ENCODE measurements at places on chromosomes 2 and 18.

GRCh38 chr18:37913051-37913450, 347.5 kb upstream of the CELF4 start:
- DNase-seq, result no peak

DNA sequence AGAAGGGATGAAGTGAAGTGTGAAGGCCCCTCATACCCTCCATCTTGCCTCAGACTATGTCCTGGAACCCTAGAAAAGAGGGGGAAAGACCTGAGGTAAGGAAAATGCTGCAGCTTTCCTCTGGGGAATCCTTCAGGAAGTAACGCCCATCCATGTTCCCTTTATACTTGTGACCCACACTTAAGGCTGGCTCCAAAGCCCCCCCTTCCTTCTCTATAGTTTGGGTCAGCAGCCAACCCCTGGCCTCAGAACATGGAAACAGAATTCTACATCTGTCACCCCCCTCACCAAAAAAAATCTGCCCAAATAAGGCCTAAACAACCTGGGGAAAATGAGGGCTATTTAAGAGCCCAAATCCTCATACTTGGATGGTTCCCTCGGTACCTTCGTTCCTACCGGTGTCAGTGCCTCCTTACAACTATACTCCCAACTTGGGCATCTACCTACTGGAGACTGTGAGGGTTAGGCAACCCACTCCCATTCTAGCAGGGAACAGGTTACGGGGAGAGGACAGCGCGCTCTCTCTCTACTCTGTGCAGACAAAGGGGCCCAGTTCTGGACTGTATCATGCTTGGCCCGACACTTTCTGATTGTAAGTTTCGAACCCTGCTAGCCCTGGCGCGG, 689 bp downstream of the OST4 start:
- no peak for DNase-seq

DNA sequence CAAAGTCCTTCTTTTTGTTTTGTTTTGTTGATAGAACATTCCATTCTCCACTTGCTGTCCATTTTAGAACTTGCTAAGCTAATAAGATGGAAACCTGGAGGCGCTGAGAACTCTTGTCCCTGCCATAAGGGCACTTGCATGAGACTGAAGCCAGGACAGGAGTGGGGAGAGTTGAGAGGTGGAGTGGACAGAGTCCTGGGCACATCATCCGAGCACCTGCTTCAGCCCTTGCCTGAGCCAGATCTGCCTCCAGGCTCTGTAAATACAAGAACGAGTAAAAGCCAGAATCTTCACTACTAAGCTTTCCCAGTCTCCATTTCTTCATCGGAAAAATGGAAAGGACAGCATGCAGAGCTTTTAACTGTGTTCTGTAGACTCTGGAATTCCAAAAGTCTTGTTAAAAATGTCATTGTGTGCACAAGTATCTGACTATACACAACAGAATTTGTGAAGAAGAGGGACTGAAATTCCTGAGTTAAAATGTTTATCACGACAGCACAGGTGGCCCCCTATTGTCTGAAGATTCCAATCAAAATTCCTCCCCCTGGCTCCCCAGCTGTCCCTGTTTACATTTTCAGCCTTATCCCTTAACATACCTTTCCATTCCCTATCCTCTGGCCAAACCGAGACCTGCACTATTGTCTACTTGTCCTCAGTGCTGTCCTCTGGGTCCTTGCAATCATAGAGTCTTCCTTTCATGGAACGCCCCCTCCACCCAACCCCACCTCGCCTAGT, 498.2 kb upstream of the TNP1 start:
- no peak for DNase-seq

DNA sequence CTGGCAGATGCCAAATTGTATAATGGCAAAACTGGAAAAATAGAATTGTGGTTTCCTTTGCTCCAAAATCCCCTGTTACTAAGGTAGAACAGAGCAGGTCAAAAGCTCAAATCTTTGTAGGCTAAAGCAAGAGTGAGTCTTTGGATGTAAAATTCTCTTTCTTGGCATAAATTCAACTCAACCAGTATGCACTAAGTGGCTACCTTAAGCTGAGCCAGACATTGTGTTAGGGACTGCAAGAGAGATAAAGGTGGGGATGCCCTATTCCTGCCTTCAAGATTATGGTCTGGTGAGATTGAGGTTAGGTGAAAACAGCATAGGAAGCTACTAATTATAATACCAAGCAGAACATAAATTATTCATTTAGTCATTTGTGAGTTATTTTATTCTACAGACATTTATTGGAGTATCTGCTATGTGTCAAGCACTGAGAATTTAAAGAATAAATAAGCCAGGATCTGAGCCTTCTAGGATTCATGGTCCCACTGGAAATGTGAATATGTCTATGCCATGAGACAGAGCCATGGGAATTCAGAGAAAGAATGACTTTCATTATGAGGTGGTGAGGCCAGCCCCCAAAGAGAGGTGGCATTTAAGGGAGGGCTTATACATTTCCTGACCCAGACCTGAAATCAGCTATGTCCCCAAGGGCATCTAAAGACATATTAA, 198.0 kb upstream of the NCKAP5 start:
- no peak for DNase-seq

- DNase-seq, result no peak
Measured at GRCh38 chr2:72117718-72118117, 29.9 kb downstream of the CYP26B1 start.

DNA sequence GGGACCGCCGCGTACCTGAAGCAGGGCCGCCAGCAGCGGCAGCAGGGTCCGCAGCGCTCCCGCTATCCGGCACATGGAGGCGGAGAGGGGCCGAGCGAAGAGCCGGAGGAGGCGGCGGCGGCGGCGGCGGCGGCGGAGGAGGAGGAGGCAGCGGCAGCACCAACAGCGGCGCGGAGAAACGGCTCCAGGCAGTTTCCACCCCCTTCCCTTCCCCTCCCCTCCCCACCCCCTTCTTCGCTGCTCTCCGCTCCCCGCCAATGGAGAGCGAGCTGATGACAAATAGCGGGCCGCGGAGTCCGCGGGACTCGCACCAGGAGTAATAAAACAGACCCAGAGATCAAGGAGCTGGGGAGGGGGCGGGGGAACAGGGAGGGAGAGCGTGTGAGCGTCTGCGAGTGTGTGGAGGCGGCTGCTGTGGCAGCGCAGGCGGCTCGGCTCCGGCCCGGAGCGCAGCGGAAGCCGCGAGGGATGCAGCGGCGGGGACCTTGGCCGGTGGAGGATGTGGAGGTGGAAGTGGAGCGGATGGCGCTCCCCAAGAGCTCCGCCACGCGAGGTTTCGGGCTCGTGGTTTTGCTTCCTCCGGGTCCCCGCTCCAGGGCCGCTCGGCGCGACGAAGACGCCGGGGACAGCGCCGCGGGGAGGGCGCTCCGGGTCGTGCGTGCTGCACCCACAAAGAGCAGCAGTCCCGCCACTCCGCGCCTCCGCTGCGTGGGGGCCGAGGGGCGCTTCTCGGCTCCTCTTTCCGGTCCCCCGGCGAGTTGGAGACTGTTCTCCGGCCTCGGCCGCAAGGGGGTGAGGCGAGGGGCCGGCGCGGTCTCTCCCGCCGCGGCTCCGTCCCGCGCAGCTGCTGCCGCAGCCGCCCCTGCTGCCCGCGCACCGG, at the start of gene CDH2:
Gene CDH2, minus strand, starts transcription at position 183 of the 880 bp plus-strand sequence. Its CDS starts 108 bp downstream, at position 75.
- DNase-seq, result peak; percentile 65

- no peak for DNase-seq
Measured at GRCh38 chr2:134973241-134974138, 54.9 kb downstream of the CCNT2 start.

GRCh38 chr2:230657462-230657861, 55.2 kb upstream of the CAB39 start:
- DNase-seq, result no peak

GRCh38 chr2:105399207-105399861, 483 bp upstream of the FHL2 start:
- DNase-seq, result no peak

DNA sequence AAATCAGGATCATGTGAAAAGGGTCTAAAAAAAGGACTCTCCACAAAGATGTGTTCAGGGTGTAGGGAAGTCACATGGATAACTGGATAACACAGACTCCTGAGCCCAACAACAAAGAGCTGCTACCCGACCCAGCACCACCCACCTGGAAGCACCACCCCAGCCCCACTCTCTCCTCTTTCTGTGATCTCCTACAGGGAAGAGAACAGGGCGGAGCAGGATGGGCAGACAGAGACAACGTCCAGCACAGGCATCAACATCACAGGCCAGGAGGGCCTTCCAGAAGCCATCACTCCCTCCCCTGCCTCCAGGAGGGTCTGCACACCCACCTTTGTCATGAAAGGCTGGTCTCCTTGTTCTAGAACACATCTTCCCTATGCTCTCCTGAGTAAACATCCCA, 1.3 kb upstream of the CIB4 start:
- no peak for DNase-seq

DNA sequence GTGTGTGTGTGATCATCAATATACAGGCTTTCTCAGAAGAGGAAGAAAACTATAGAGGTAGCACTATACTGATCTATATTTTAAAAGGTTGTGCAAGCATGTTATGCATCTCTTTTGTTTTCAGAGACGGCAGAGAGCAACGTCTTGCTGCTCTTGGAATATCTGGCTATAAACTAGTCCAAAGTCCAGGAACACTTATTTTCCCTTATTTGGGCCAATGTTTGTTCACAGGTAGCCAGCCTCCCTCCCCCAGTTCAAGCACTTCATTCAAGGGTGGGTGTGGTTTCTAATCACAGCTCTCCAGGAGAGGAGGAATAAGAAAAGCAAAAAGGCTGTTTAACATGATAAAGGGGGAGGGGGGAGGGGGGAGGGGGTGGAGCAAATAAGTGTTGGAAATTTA, 4.2 kb downstream of the FZD5 start:
- no peak for DNase-seq

GRCh38 chr2:205695460-205695991, 13.2 kb downstream of the NRP2 start:
- DNase-seq, result no peak

GRCh38 chr2:76296438-76296837, 585.7 kb upstream of the GCFC2 start:
- no peak for DNase-seq

DNA sequence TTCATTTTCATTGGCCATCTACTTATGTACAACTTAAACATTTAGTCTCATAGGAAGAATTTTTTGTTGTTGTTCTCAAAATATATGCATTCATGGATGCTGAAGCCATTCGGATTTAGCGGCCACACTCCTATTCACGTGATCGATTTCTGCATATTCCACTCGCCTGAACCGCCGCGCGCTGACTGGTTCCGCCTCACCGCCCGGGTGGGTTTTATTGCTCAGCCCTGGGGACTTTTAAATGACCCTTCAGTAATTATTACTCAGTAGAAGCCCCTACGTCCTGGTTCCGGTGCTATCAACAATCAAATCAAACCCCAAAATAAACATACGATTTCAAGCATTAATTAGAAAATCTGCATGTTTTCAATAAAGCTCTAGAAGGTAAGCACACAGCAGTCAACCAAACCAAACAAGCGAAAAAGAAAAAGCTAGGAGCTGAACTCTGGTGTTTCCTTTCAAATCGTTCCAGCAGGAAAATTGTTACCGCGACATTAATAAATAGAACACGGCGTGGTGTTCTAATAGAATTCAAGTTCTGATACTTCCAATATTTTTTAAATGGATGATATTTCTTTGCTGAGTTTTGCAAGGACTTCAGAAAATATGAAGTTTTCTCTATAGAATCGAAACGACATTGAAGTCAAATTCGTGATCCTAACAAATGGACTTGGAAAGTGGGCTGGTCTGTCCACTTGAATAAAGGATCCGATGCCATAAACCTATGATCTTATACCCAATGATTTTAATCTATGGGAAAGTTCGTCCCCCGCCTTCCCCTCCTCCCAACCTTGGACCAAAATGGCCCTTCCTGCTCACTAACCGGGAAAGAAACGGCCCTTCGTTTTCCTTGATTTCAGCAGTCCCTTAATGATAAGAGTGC, 9.3 kb downstream of the PAX3 start:
- DNase-seq, result no peak
